ENCODE measurements at places on chromosomes 12 and 14.

GRCh38 chr12:124520265-124520701 is 47.1 kb downstream of the NCOR2 start:
- H3K4me1 ChIP-seq, result peaks cover 55% of the 10 kb centered on the region
- H3K4me3 ChIP-seq, result no peak overlapping the region
- peak; percentile 86 for DNase-seq

- H3K36me3 ChIP-seq, result no peaks in the 10 kb centered on the region
- DNase-seq, result no peak
- H3K4me1 ChIP-seq, result peaks cover 10% of the 10 kb centered on the region
- H3K4me3 ChIP-seq, result no peak overlapping the region
- no peak overlapping the region for H3K27ac ChIP-seq
These were observed 46.3 kb upstream of the CATSPERB start for GRCh38 chr14:91778217-91778616.

DNA sequence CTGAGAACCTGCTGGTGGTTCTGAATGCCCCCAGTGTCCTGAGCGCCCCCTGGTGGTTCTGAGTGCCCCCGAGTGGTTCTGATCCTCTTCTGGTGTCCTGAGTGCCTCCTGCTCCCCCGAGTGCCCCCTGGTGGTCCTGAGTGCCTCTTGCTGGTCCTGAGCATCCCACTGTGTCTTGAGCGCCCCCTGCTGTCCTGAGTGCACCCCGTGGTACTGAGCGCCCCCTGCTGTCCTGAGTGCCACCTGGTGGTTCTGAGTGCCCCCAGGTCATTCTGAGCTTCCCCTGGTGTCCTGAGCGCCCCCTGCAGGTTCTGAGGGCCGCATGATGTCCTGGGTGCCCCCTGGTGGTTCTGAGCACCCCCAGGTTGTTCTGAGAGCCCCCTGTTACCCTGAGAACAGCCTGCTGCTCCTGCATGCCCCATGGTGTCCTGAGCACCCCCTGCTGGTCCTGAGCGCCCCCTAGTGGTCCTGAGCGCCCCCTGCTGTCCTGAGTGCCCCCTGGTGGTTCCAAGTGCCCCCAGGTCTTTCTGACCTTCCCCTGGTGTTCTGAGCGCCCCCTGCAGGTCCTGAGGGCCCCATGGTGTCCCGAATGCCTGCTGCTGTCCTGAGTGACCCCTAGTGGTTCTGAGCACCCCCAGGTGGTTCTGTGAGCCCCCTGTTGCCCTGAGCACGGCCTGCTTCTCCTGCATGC is 1165.4 kb downstream of the TMEM121 start:
- H3K27me3 ChIP-seq, result no peaks in the 10 kb centered on the region
- DNase-seq, result peak; percentile 6
- no peak overlapping the region for H3K4me3 ChIP-seq
- no peaks in the 10 kb centered on the region for H3K4me1 ChIP-seq

- no peaks in the 10 kb centered on the region for H3K27me3 ChIP-seq
- no peak overlapping the region for H3K4me3 ChIP-seq
- no peak for DNase-seq
- no peak overlapping the region for H3K27ac ChIP-seq
- no peaks in the 10 kb centered on the region for H3K4me1 ChIP-seq
- no peaks in the 10 kb centered on the region for H3K36me3 ChIP-seq
These were observed 378.8 kb upstream of the SOX5 start for GRCh38 chr12:24328261-24328660.

- peaks cover 72% of the 10 kb centered on the region for H3K4me1 ChIP-seq
- H3K36me3 ChIP-seq, result peaks cover 20% of the 10 kb centered on the region
- DNase-seq, result no peak
- H3K27me3 ChIP-seq, result no peaks in the 10 kb centered on the region
- no peak overlapping the region for H3K4me3 ChIP-seq
These were observed 2.7 kb downstream of the APPL2 start for GRCh38 chr12:105233041-105233905.

GRCh38 chr12:94560431-94561221 is 89.7 kb downstream of the TMCC3 start:
- no peak for DNase-seq
- H3K4me3 ChIP-seq, result no peak overlapping the region
- H3K4me1 ChIP-seq, result no peaks in the 10 kb centered on the region

DNA sequence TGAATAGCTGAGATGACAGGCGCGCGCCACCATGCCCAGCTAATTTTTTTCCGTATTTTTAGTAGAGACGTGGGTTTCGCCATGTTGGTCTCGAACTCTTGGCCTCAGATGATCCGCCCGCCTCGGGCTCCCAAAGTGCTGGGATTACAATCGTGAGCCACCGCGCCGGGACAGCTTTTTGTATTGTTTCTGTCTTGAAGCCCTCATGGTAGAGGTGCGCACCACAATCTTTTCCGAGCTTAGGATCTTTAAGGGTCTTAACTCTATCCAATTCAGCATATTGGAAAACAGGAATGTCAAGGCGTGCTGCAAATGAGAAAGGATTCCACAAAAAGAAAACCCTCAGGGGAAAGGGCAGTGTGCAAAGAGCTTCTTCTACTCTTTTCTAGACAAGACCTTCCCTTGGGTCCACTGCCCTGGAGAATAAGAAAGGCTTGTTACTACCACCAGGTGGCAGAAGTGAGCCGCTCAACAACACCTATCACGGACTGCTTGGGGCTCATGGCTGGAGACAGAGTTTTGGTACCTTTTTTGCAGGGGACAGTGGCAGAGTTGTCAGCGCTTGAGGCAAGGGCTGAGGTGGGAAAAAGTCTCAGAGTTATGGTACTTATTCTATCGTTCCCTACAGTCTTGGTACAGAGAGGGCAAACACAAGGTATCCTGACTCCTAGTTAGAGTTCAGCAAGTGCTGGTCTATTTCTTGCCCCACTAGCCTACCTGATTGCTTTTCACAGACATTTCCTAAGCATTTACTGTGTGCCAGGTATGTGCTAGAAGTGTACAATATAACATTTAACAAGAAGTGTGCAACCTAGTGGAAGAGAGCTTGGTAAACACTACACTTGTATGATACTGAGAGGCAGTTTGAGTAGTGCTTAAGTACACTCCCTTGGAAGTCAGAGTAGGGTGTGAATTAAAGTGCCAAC is 16.4 kb upstream of the SP7 start:
- H3K4me1 ChIP-seq, result peaks cover 7% of the 10 kb centered on the region
- H3K4me3 ChIP-seq, result no peak overlapping the region
- peak; percentile 96 for DNase-seq
- no peaks in the 10 kb centered on the region for H3K27me3 ChIP-seq
- no peak overlapping the region for H3K27ac ChIP-seq

DNA sequence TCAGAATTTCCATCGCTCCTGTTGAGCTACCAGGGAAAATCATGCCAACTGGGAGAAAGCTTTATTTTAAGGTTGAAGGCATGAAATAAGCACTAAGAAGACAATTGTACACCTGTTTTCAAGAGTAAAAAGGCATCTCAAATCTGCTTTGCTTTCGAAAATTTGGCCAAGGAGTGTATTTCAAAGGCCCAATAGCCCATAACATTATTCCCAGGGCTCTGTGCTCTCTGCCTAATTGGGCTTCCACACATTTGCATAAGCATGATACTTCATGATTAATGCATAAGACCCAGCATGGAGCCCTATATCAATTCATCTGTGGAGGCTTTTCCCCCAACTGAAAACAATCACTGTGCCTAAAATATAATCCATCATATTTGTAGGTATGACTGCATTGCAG is 258.5 kb downstream of the NOVA1 start:
- DNase-seq, result no peak
- H3K4me1 ChIP-seq, result no peaks in the 10 kb centered on the region
- H3K27ac ChIP-seq, result no peak overlapping the region
- H3K27me3 ChIP-seq, result no peaks in the 10 kb centered on the region

DNA sequence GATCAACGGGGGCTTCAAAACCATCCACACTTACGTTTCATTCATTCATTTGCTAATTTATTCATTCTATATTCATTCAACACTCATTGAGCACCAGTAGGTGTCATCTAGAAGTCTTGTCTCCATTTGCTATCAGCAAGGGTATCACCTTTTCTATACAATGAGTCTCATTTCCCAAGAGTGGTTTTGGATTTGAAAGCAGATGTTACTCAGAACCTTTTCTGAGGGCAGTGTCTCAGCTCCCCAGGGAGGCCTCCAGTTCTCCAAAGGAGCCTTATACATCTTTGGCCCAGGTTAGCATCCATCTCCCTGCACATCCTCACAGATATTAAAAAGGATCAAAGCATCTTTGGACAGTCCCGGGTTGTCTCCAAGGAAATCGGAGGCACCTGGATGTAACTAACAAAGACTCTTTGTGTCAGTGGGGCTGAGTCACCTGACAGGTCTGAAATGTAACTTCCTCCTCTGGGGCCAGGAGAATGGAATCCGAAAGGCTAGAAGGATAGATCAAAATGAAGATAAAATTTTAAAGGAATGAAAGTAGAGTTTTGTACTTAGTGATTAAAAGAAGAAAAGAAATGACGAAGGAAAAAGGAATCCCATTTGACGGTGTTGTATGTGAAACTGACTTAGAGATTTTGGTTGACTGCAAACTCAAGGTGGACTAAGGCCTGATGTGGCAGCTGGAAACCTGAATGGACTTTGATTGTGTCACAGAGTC is 103.0 kb downstream of the VCPKMT start:
- no peak for DNase-seq
- H3K27me3 ChIP-seq, result no peaks in the 10 kb centered on the region
- H3K4me1 ChIP-seq, result peaks cover 10% of the 10 kb centered on the region
- H3K4me3 ChIP-seq, result no peak overlapping the region
- H3K36me3 ChIP-seq, result no peaks in the 10 kb centered on the region
- H3K27ac ChIP-seq, result no peak overlapping the region

DNA sequence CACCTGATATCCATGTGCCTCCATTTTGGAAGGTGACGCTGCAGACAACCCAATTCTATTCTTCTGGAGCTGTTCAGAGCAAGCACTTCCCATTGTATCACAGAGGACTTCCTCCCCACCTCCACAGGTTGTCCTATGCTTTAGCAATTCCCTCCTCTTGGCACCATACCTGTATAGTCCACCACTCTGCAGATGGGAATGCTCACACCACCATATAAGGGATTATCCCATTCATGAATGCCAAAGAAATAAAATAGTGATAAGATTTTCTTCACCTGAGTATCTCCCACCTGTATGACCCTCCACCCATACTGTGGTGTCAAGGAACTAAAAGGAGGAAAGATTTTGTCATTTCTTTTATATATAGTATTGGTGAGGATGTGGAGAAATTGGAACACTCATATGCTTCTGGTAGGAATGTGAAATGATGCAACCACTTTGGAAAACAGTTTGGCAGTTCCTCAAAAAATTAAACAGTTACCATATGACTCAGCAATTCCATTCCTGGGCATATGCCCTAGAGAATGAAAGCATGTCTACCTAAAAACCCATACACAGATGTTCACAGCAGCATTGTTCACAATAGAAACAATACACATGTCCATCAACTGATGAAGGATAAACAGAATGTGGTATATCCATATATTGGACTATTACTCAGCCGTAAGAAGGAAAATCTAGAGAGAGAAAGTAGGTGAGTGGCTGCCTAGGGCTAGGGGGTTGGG is 75.2 kb downstream of the FIGNL2 start:
- no peaks in the 10 kb centered on the region for H3K36me3 ChIP-seq
- no peaks in the 10 kb centered on the region for H3K27me3 ChIP-seq
- H3K4me3 ChIP-seq, result no peak overlapping the region
- DNase-seq, result no peak

GRCh38 chr14:23146351-23146910 is 27.4 kb upstream of the CEBPE start:
- H3K27me3 ChIP-seq, result no peaks in the 10 kb centered on the region
- no peak overlapping the region for H3K4me3 ChIP-seq
- DNase-seq, result no peak

DNA sequence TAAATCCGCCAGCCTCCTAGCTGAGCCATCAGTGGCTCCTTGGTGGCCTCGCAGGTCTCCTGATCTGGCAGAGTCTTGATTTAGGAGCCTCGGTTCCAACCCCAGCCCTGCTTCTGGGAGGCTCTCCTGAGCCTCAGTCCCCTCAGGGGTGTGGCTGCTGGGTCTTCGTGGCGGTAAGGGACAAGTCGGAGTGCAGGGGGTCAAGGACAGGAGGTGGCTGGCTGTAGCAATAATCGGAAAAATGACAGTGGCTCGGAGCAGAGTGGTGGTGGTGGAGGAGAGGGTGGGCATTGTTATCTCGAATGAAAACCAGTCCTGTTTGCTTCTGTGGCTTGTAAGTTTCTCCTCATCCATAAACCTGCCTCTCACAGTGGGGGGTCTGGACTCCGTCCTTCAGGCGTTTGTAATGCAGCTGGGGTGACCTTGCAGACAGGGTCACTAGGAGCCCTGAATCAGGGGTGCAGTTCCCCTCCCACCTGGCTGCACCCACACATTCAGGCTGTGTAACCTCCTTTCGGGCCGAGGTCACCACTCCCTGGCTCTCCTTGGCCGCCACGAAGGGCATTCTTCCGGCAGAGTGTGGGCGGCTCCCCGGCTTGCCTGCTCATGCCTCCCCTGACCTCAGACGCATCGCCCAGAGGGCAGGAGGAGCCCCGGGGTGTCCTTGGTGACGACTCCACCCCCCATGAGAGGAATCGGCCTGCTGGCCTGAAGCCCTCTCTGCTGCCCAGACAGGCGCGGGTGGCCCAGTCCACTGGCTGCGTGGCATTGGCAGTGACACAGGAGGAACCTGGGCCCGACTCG is 8.1 kb downstream of the BCL7A start:
- no peaks in the 10 kb centered on the region for H3K36me3 ChIP-seq
- DNase-seq, result no peak
- no peaks in the 10 kb centered on the region for H3K27me3 ChIP-seq
- H3K4me1 ChIP-seq, result no peaks in the 10 kb centered on the region
- no peak overlapping the region for H3K27ac ChIP-seq
- no peak overlapping the region for H3K4me3 ChIP-seq

DNA sequence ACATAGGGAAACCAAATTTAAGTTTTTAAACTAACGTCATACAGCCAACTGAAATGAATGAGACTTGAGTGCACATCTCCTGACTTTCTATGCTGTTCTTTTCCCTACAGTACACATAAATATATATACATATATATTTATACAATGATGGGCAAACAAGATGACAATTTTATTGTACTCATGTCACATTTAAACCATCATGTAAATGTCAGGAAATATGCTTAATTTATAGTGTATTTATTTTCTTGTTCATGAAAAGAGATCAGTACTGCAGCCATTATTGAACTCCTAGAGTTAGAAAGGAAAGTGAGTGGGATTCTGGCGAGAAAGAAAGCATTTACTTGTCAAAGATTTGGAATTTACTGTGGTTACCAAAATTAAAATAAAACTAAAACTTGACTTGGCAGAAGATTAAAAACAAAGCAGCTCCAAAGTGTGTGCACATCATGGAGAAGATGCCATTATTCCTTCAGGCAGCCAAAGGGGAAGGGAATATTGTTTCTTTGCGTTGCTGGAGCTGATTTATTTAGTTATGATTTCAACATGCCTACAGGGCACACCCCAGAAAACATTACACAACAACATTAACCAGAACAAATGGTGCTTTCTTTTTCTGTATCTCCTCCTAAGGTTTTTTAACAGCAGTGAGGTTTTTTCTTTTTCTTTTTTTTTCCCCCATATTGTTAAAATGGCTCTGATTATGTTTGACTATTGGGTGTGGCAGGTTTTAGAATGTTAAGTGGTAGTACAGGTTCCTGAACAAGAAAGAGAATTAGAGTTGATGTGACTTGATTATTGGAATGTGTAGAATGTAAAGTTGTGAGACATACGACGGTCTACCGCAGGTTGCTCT is 144.6 kb downstream of the RAD51B start:
- H3K4me3 ChIP-seq, result no peak overlapping the region
- no peaks in the 10 kb centered on the region for H3K36me3 ChIP-seq
- H3K27me3 ChIP-seq, result no peaks in the 10 kb centered on the region

GRCh38 chr14:24631749-24632335 is 2.1 kb downstream of the GZMB start:
- no peaks in the 10 kb centered on the region for H3K36me3 ChIP-seq
- no peak overlapping the region for H3K27ac ChIP-seq
- H3K27me3 ChIP-seq, result no peaks in the 10 kb centered on the region
- no peak overlapping the region for H3K4me3 ChIP-seq
